Activated CD4-positive, alpha-beta T cell treated with anti-CD3 and anti-CD28 coated beads, Interleukin-2, amount 50 U/mL, for 48 hours (primary cell): ENCODE measurements at places on chromosomes 4 and X.

DNA sequence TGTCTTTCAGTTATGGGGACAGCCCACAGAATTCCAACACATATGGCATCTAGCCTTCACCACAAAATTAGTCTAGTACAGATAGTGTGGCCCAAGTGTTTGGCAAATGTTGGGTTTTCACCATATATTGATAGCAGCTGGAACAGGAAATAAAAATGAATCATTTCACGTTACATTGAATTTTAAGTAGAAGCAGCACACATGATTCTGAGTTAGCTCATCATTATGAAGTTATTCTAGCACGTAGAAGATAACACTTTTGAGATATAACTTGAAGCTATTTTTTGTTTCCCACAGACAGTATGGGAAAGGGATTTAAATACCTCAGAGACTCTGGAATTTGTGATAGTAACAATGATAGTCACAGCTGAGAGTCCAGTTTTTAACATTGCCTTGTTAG, 118.7 kb downstream of the FAT4 start:
- no peak for DNase-seq

DNA sequence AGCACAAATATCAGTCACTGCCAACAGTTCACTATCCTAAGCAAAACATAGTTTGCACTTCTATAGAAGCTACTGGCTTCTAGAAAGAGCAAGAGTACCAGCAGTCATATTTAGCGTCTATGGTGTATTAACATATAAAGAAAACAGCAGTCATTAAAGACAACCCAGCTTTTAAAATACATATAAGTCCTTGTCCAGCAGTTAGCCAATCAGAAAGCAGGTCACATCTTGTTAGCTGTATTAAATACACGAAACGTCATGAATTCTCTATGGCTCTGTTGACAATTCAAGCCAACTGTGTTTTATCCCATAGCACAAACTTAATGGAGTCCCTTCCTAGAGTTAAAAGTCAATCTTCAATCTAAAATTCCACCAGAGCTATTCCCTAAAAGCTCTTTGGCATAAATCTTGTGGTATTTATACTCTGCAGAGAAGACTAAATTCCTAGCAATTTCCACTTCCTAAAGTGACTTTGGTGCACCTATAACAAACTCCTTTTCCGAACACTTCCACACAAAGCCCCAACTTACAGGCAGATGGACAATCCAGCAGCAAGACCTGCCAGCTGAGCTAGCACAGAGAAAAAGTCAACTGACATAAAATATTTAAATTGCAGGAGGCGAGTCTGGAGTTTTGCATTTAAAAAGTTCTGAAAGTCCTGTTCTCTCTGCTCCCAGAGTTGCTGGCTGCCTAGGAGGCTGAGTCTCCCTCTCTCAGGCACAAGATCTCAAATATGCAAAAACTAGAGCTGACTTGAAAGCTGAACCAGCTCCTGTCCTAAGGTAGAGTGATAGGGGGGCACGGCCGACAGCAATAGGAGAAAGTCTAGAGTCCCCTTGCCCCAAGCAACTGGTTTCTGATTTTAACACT, 1.3 kb downstream of the LDB2 start:
- DNase-seq = no peak

- DNase-seq = no peak
Observed at GRCh38 chrX:9273744-9274143, 191.1 kb upstream of the TBL1X start.

DNA sequence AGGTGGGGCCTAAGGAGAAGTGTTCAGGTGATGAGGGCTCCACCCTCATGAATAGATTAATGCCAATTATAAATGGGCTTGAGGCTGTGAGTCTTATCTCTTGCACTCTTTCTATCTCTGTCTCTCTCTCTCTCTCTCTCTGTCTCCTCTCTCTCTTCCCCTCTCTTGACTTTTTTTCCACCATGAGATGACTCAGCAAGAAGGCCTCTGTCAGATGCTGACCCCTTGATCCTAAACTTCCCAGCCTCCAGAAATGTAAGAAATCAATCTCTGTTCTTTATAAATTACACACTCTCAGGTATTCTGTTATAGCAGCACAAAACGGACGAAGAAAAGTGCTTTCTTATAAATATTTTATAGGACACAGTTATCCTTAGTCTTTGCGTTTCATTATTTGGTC, 184.9 kb upstream of the PCDH7 start:
- DNase-seq = no peak

DNA sequence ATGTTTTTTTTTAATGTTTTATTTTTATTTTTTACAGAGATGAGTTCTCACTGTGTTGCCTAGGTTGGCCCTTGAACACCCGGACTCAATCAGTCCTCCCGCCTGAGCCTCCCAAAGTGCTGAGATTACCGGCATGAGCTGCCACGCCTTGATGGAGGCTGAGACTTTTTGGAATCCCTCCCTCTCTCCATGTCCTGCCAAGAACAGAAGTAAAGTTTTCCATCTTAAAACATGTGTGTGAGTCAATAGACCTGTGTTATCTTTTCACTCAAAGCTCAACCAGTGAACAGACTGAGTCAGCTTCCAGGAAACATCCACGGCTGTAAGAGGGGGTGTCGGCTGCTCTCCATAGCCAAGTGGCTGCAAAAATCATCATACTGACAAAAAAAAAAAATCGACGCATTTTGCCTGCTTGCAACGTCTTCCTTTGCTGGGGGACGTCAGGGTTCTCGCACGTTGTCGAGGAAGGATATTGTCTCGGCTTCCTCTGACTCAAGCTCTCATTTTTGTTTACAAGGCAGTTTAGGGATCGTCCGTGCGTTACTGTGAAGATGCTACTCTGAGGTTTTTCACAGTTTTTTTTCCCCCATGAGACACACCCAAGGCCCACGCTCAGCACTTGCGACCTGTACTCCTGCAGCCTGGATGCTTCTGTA, 10.0 kb upstream of the ASMTL start:
- peak; percentile 79 for DNase-seq

GRCh38 chrX:38516196-38516774, 45.1 kb upstream of the TSPAN7 start:
- no peak for DNase-seq

- DNase-seq = no peak
Observed at GRCh38 chr4:160872491-160872890, 1291.3 kb downstream of the FSTL5 start.

DNA sequence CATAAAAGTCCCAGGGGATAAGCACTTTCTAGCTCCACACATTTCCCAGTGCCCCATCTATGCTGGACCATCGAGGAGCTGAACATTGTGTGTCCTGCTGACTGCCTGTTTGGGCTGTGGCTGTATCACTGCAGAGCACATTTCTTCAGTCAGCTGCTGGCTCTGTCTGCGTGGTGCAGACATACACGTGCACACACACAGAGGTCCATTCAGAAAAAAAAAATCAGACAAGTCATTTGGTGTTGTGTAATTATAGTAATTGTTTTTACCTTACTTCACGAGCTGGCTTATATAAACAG, 1.1 kb upstream of the PDLIM3 start:
- no peak for DNase-seq

GRCh38 chr4:111838406-111838930, 306.8 kb upstream of the FAM241A start:
- DNase-seq = no peak

DNA sequence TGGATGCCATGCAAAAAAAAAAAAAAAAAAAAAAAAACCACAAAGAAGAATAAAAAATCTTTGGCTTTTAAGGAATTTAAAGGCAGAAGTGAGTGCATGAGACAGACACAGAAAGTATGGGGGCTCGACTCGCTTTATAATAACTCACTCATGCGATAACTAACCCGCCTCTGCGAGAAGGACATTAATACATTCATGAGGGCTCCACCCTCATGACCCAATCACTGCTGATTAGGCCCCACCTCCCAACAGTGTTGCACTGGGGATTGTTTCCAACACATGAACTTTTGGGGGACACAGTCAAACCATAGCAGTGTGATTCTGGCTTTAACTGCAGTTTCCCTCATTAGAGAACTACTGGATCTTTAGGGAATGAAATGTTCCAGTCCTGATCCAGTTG, 78.1 kb downstream of the QDPR start:
- DNase-seq = no peak

GRCh38 chr4:140117947-140118346, 36.0 kb downstream of the MAML3 start:
- no peak for DNase-seq

GRCh38 chrX:141936080-141936479, 32.4 kb downstream of the MAGEC1 start:
- DNase-seq = no peak

DNA sequence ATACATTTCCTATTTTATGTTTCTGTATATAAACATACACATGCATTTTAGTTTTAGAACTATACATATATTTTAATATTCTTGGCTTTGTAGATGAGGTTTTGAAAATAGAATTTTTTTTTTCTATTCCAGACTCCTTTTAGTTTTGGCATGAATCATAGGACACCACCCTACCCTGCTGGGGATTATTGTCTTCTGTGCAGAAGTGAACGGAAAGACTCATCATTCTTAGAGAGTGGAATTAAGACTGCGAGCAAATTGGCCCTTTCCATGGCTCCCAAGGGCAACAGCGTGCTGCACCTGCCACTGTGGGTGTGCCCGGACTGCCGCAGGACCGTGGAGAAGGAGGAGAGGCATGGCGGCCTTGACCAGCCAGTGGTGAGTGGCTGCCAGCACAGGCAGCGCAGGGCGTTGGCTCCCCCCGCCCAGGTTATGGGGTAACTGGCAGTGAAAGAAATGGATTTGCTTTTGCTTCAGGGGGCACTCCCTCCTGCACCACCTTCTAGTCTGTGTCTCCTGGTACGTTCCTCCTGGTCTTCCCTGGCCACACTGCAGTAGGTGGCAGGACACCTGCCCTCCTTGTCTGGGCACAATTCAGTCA, 59.6 kb downstream of the FAM193A start:
- no peak for DNase-seq

DNA sequence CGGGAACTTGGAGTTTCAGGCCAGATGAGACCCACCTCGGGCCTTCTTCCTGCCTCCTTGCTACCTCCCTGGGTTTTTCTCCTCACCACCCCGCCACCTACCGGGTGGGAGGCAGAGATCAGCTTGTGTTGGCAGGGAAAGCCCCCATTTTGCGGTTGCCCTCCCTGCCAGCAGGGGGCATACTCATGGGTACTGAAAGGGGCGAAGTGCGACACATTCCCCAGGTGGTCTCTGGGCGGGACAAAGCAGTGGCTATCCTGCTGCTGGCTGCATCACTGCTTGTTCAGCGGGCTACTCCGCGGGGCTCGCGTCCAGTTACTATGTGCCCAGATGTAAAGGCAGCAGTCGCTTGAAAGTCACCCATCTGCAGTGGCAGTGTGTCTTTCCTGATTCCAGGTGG, 330.3 kb downstream of the PDHA2 start:
- peak; percentile 0 for DNase-seq

DNA sequence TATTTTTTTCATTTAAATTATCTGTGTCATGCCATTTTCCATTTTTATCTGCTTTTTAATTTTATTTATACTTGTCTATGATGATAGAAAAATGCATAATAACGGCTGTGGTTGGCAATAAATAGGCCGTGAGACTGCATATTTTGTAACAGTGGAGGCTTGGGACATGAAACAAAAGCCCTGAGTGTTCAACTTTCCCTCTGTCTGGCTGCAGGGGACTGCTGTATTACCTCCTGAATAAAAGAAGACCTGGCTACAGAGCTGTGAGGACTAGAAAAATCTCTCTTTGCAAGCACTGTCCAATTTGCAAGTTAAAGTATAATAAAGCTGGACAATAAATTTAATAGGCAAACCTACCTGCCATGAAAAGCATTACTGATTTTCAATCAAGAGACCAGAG, 82.1 kb downstream of the MAGEB10 start:
- DNase-seq = no peak

DNA sequence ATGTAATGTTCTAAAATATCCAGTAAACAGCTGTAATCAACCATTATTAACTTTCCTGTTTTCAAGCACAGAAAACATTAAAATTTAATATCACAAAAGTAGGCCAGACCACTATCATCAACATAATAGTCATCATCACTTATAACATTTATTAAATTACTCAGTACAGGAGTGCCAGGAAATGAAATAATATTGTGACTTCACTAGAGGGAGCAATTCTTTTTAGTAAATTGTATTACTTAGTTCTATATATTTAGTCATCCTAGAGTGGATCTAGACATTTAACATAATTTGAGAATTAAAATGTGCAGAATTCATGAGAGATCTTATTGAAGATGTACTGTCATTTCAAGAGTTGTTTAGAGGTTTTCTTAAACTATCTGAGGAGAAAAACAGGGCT, 33.6 kb downstream of the PITX2 start:
- DNase-seq = no peak

DNA sequence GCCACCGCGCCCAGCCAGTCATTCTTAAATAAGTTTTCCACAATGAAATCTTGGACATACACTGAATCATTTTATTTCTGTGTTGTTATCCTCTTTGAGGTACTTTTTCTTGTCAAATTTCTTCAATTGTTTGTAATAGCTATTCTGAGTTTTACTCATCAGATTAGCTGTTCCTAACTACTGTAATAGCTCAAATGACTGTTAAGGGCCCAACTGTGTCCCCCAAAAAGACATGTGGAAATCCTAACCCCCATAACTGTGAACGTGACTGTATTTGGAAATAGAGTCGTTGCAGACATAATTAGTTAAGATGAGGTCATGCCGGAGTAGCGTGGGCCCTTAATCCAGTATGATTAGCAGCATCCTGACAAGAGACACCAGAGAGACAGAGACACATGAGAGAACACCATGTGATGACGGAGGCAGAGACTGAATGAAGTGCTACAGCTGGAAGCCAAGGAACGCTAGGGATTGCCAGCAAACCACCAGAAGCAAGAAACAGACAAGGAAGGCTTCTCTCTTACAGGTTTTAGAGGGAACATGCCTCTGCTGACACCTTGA, 22.9 kb downstream of the ACOT9 start:
- no peak for DNase-seq

DNA sequence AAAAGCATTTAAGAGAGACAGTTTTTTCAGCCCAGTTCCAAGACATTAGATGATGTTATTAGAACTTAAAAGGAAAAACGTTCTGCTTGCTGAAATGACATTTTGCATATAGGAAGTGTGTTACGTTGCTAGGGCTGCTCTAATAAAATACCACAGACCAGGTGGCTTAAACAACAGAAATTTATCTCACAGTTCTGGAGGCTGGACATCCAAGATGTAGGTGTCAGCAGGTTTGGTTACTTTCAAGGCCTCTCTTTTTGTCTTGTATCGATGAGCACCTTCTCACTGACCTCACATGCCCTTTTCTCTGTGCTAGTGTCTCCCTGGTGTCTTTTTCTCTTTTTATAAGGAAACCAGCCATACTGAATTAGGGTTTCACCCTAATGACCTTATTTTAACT, 204.7 kb downstream of the PACRGL start:
- no peak for DNase-seq

DNA sequence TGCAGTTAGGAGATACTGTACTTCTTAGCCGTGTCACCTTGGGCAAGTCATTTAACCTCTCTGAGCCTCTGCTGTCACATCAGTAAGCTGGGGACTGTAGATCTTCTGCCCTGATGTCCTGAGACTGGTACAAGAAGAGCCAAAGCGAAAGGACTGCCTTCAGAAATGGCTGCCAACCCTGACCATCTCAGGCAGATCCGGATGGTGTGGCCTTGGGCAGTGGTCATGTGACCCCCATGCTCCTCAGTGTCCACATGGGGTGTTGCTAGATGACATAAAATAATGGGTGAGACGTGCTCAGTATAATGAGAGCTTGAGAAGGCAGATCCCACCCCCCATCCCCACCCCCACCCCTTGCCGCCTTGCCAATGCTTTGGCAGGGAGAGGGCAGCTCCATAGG, 60.4 kb upstream of the MTM1 start:
- no peak for DNase-seq

GRCh38 chr4:16075975-16076757, 7.7 kb downstream of the PROM1 start:
- DNase-seq = no peak
